ENCODE measurements at places on chromosomes 6 and 20. TPM values are rescaled to one million over a fixed set of nuclear protein-coding genes. Genes with fewer than 3 reads are reported as not detected.

The SLC2A4RG gene
- total RNA-seq, result 60.9 TPM

The ERVFRD-1 gene
- not detected for total RNA-seq

The SNAP91 gene
- 0.32 TPM for total RNA-seq

The TRIM31 gene
- 2.0 TPM for total RNA-seq
